Activated naive CD8-positive, alpha-beta T cell treated with anti-CD3 and anti-CD28 coated beads, Interleukin-2, amount 10 ng/mL, durations not matched to agents 7 days and 5 days (primary cell): ENCODE measurements at places on chromosomes 11 and 22.

DNA sequence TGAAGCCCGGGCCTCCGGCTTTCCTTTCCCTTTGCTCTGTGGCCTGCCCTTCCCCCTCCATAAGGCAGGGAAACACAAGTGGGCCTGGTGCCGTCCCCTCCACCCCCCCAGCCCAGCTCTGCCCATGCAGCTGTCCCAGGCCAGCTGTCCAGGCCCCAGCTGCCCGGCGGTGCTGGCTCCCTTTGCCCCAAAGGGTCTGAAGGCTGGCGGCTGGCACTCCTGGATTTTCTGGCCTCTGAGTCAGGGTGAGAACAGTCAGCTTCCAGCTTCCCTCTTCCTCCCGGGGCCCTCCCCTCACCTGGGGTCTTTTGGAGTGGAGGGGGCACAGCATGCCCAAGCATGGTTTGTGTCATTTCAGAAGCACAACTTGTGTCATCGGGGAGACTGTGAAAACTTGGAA lies 27.8 kb downstream of the CD82 start:
- H3K36me3 ChIP-seq = peaks cover 15% of the 10 kb centered on the region
- H3K27me3 ChIP-seq = no peaks in the 10 kb centered on the region
- H3K27ac ChIP-seq = peak overlapping the region; percentile 49

- no peak overlapping the region for H3K27ac ChIP-seq
- DNase-seq = no peak
- H3K4me3 ChIP-seq = no peak overlapping the region
- no peaks in the 10 kb centered on the region for H3K36me3 ChIP-seq
Measured at GRCh38 chr11:115226556-115226955, 277.7 kb downstream of the CADM1 start.

- no peak overlapping the region for H3K4me3 ChIP-seq
- H3K4me1 ChIP-seq = no peaks in the 10 kb centered on the region
- H3K36me3 ChIP-seq = no peaks in the 10 kb centered on the region
- H3K27me3 ChIP-seq = no peaks in the 10 kb centered on the region
Measured at GRCh38 chr11:27820249-27820648, 120.0 kb upstream of the BDNF start.

GRCh38 chr11:111417766-111418435 lies 38.8 kb upstream of the POU2AF1 start:
- H3K27ac ChIP-seq = peak overlapping the region; percentile 90
- H3K27me3 ChIP-seq = no peaks in the 10 kb centered on the region
- no peak for DNase-seq

GRCh38 chr11:89136606-89137005 lies 41.1 kb upstream of the TYR start:
- no peaks in the 10 kb centered on the region for H3K4me1 ChIP-seq
- H3K27ac ChIP-seq = no peak overlapping the region
- H3K27me3 ChIP-seq = no peaks in the 10 kb centered on the region
- no peaks in the 10 kb centered on the region for H3K36me3 ChIP-seq
- H3K4me3 ChIP-seq = no peak overlapping the region
- DNase-seq = no peak

GRCh38 chr11:130476200-130476921 lies 27.9 kb downstream of the ADAMTS15 start:
- H3K36me3 ChIP-seq = no peaks in the 10 kb centered on the region
- H3K27ac ChIP-seq = no peak overlapping the region
- H3K4me3 ChIP-seq = no peak overlapping the region
- no peaks in the 10 kb centered on the region for H3K4me1 ChIP-seq
- H3K27me3 ChIP-seq = no peaks in the 10 kb centered on the region

DNA sequence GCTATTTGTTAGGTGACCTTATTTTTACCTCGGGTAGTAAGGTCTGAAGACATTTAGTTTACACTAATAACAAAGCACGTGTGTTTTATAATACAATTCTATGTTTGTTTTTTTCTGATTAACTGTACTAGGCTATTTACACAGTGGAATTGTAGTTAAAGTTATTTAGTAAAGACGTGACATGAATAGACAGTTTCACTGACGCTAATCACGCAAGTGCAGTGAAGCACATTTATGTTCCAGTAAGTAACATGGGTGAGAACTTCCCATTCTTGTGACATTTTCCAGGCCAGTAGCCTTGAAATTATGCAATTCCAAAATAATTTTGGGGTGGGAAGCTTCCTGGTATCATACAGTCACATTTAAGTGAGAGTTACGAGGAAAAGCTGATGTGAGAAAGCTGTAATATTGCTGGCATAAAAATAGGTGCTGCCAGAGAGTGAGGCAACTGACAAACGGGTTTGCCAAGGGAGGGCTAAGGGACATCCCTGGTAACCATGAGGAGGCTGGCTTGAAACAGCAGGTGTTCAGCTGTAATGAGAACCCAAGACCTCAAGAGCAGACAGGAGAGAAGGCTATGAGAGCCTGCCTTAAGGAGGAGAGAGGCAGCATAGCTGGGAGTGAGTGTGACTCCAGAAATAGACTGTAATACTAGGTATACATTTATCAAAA lies 378.8 kb downstream of the DCDC1 start:
- no peak overlapping the region for H3K4me3 ChIP-seq
- no peak for DNase-seq
- H3K4me1 ChIP-seq = peaks cover 8% of the 10 kb centered on the region
- H3K36me3 ChIP-seq = no peaks in the 10 kb centered on the region
- no peaks in the 10 kb centered on the region for H3K27me3 ChIP-seq

DNA sequence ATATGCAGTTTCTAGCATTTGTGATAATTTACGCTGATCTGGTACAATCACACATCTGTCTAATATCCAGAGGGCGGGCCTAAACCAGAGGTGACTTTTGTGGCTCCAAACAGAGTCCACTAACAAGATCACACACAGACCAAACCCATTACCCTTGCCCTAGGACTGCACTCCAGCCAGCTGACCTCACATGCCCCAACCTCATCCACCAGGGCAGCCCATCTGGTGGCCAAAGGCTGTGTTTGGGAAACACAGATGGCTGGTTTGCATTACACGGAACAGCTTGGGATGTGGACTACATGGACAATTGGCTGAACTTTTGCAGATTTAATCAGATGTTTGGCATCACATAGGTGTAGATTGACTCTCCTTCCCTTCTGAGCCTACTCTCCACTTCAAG lies 228.2 kb downstream of the GRIK4 start:
- no peak for DNase-seq
- no peak overlapping the region for H3K27ac ChIP-seq
- no peaks in the 10 kb centered on the region for H3K4me1 ChIP-seq
- H3K36me3 ChIP-seq = no peaks in the 10 kb centered on the region
- no peak overlapping the region for H3K4me3 ChIP-seq
- peaks cover 3% of the 10 kb centered on the region for H3K27me3 ChIP-seq

DNA sequence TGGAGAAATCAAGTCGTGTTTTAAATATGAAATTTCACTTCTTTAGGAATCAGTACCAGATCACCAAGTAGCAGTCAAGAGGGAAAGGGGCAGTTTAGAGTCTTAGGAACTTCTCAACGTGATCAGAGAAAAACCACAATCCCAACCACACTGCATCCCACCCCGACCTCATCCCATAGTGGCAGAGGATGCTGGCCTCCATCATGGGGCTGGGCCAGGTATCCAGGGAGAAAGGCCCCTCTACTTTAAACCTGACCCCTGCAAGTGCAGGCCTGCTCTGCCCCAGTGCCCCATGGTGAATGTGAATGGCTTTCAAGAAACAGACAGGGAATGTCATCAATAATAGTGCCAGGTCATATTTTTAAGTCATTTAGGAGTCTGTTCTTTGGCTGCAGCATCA lies 12.1 kb downstream of the CHST1 start:
- H3K4me3 ChIP-seq = no peak overlapping the region
- peaks cover 35% of the 10 kb centered on the region for H3K27me3 ChIP-seq
- no peak overlapping the region for H3K27ac ChIP-seq
- DNase-seq = no peak
- H3K36me3 ChIP-seq = no peaks in the 10 kb centered on the region
- peaks cover 10% of the 10 kb centered on the region for H3K4me1 ChIP-seq

DNA sequence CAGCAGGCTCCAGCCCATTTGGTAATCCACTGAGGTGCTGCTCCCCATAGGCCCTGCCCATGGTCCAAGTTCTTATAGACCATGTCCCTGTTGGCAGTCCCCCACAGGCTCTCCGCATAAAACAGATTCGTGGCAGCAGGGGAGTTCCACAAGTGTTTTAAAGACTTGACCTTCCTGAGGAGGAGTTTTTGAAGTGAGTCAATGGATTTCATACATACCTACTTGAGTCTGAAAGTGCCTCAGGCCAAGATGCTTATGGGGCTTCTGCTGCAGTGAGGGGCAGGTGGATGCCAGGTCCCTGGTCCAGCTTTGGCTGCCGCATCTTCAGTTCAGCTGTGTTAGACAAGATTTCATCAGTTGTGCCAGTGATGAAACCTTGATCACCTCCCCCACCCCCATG lies 43.3 kb downstream of the CABIN1 start:
- no peak for DNase-seq
- H3K27ac ChIP-seq = no peak overlapping the region
- H3K4me3 ChIP-seq = no peak overlapping the region
- peaks cover 38% of the 10 kb centered on the region for H3K36me3 ChIP-seq

GRCh38 chr11:125515102-125515439 lies 19.0 kb upstream of the FEZ1 start:
- peaks cover 35% of the 10 kb centered on the region for H3K4me1 ChIP-seq
- H3K27me3 ChIP-seq = no peaks in the 10 kb centered on the region
- peak overlapping the region; percentile 20 for H3K4me3 ChIP-seq
- H3K27ac ChIP-seq = peak overlapping the region; percentile 76
- H3K36me3 ChIP-seq = peaks cover 3% of the 10 kb centered on the region

DNA sequence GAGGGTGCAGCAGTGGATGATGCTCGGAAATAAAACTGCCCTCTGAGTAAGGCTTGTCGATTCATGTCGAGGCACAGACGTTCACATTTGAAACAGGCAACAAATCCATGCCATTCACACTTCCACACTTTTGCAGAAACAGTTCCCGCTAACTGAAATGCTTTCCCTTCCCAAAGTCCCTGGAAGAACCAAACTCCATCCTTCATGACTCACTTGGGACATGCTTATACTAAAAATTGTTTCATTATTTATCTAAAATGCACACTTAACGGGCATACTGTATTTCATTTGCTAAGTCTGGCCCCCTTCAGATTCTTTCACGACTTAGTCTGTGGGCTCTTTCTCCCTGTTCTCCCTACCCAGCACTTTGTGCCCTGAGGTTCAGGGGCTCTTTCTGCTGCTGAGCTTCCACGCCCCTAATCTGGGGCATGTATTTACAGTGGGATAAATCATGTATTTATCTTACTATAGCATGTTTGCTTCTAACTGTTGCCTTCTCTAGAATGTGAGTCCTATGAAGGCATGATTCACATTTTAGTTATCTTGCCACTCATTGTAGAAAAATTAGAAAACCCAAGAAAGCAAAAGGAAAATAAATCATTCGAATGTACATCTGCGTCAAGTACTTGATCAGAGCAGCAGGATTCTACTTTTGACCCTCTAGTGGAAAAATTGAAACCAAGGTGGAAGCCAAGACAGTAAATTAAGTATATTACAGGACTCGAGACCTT lies 12.5 kb downstream of the SCGB1A1 start:
- peak overlapping the region; percentile 18 for H3K27ac ChIP-seq
- DNase-seq = no peak
- no peaks in the 10 kb centered on the region for H3K27me3 ChIP-seq
- H3K4me3 ChIP-seq = no peak overlapping the region
- no peaks in the 10 kb centered on the region for H3K36me3 ChIP-seq

DNA sequence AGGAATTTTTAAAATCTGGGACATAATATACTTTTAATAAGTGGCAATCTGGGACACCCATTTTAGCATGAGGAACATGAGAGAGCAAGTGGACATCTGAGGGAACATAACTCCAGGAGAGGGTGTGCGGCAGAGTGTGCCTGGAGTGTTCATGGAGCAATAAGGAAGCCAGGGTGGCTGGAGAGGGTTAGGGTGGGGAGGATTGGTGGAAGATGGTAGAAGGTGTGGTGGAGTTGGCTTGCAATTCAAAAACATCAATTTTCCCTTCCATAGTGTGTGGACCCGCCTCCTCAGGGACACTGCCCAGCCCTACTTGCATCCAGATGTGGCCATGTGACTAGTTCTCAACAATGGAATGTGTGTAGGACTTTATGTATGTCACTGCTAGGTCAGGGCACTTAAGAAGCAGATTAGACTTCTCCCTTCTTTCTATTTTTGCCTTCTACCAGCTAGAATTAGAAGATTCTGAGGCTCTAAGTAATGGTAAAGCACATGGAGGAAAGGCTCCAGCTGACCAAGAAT lies 4.4 kb upstream of the DENND5A start:
- peaks cover 2% of the 10 kb centered on the region for H3K36me3 ChIP-seq
- H3K4me1 ChIP-seq = peaks cover 8% of the 10 kb centered on the region
- no peak for DNase-seq
- no peak overlapping the region for H3K27ac ChIP-seq
- no peak overlapping the region for H3K4me3 ChIP-seq

DNA sequence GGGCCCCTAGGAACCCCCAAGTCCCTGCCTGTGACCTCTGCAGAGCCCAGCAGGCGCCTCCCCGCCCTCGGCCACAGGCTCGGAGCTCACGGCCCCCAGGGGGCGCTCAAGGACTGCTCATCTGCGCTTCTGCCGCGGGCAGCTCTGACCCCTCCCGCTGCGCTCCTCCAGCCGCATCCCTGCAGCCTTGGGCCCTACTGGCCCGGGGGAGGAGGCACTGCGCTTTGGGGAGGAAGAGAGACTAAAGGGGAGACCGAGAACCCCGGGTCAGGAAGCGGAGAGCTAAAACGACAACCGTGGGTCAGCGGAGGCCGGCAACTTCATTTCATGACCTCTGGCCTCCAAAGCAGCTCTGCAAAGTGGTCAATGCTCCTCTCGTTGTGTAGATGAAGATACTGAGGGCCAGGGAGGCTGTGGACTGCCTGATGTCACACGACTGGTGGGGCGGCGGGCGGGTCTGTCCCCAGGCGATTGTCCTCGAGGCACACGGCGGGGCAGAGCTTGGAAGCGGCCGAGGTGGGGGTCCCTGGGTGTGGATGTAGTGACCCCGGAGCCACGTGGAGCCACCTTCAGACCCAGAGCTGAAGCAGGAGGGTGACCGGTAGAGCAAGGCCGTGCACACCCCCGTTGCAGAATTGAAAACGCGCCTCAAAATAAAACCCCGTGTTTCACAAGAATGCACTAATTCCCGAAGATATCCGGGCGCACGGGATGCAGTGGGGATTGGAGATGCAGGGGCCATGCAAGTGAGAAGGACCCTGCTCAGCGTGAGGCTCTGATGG lies 2.7 kb upstream of the KRTAP5-6 start:
- H3K36me3 ChIP-seq = no peaks in the 10 kb centered on the region
- H3K27me3 ChIP-seq = peaks cover 29% of the 10 kb centered on the region
- peak overlapping the region; percentile 48 for H3K27ac ChIP-seq

DNA sequence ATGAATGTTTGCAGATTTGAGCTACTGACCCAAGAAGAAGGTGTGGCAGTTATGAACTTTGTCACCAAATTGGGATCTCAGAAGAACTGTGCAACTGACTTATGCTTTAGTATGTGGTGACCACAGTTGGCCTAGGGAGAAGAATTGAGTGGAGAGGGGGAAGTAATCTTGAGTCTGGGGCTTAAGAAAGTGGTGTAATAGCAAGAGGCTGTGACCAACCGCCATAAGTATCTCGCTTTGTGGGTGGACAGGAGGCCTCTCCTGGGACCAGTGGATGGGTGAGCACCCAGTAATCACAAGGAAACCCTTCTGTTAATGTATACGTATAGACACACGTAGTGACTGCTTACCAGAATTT lies 12.7 kb upstream of the IL10RA start:
- H3K27me3 ChIP-seq = no peaks in the 10 kb centered on the region
- DNase-seq = no peak
- peak overlapping the region; percentile 74 for H3K27ac ChIP-seq
- H3K4me3 ChIP-seq = peak overlapping the region; percentile 8
- peaks cover 81% of the 10 kb centered on the region for H3K4me1 ChIP-seq
